Esophagus squamous epithelium (tissue), 5 donors: ENCODE measurements at places on chromosomes 5 and 9.

- no peak overlapping the region for H3K27ac ChIP-seq
- H3K4me3 ChIP-seq, result no peak overlapping the region
- no peak for DNase-seq
- H3K27me3 ChIP-seq, result peaks cover 68% of the 10 kb centered on the region
- H3K4me1 ChIP-seq, result peaks cover 14% of the 10 kb centered on the region
These were observed 25.7 kb downstream of the CDKN2A start for GRCh38 chr9:21968331-21969010.

- H3K4me1 ChIP-seq, result no peaks in the 10 kb centered on the region
- H3K27ac ChIP-seq, result no peak overlapping the region
- no peaks in the 10 kb centered on the region for H3K36me3 ChIP-seq
- no peak for DNase-seq
- no peaks in the 10 kb centered on the region for H3K27me3 ChIP-seq
These were observed 93.3 kb downstream of the OTULIN start for GRCh38 chr5:14757850-14758249.

- H3K4me1 ChIP-seq, result peaks cover 55% of the 10 kb centered on the region
- H3K36me3 ChIP-seq, result peaks cover 11% of the 10 kb centered on the region
- no peak overlapping the region for H3K27ac ChIP-seq
- H3K4me3 ChIP-seq, result no peak overlapping the region
These were observed 134.9 kb downstream of the RGS3 start for GRCh38 chr9:113598451-113598850.

DNA sequence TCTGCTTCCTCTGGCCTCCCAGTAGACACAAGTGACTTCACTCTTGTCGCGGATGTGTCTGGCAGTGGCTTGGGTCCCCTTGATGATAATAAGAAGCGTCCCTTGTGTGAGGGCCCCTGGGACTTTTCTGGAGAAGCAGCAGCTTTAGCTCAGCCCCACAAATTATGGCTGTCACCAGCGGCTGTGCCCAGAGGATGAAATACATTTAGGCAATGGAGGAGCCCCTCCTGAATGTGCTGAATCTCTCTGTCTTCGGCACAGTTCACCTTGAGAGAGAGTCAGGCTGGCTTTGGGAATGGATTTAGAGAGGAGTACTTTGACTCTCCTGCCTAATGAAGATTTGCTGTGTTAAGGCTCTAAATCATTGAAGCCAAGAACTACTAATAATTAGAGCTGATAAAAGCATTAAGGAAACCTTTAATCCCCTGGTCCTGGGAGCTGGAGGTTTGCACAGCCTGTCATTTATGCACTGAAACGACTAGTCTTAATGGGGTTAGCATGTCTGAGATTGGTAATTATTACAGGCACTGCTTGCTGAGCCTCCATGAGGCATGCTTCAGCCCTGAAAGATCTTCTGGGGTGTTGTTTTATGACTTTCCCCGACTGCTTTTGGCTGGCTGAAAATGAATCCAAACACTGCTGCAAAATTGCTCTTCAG is 127.0 kb downstream of the TENT4A start:
- H3K36me3 ChIP-seq, result no peaks in the 10 kb centered on the region
- H3K27ac ChIP-seq, result no peak overlapping the region
- no peaks in the 10 kb centered on the region for H3K27me3 ChIP-seq

- no peak overlapping the region for H3K27ac ChIP-seq
- H3K36me3 ChIP-seq, result no peaks in the 10 kb centered on the region
- no peak for DNase-seq
- H3K27me3 ChIP-seq, result no peaks in the 10 kb centered on the region
- no peaks in the 10 kb centered on the region for H3K4me1 ChIP-seq
These were observed 97.4 kb upstream of the TRIM32 start for GRCh38 chr9:116589392-116590354.

DNA sequence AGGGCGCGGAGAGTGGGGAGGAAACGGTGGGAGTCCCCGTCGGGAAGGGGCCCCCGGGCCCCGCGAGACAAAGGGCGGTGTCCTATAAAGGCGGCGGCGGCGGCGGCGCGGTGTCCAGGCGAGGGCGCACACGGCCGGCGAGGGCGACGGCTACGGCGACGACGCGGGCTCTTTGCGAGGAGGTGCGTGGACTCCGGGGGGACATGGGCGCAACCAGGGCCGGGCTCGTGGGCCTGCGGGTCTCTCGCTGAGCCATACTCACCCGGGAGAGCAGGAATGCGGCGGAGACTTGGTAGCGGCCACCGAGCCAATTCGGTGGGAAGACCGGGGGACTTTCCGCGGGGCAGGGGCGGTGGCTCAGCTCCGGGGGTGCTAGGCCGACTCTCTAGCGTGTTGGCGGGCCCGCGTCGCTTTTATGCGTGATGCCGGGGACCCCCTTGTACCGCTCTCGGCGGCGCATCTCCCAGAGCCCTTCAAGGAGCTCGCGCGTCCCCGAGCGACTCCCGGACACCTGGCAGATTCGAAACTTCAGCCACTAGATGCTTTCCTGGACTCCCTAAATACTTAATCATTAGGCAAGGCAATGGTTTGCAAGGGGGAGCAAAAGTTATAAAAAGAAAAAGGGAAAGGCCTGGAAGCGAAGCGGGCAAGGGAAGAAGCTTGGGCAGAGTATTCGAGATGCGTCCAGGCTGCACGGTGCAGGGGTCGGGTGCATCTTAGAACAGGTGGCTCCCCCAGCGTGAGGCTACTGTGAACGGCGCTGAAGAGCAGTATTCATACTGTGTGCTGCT is 5.9 kb upstream of the TAL2 start:
- H3K27ac ChIP-seq, result no peak overlapping the region
- H3K4me3 ChIP-seq, result peak overlapping the region; percentile 52
- no peaks in the 10 kb centered on the region for H3K27me3 ChIP-seq
- H3K36me3 ChIP-seq, result no peaks in the 10 kb centered on the region
- no peak for DNase-seq
- peaks cover 15% of the 10 kb centered on the region for H3K4me1 ChIP-seq

- H3K4me1 ChIP-seq, result no peaks in the 10 kb centered on the region
- H3K27ac ChIP-seq, result no peak overlapping the region
- no peak overlapping the region for H3K4me3 ChIP-seq
- H3K27me3 ChIP-seq, result no peaks in the 10 kb centered on the region
- DNase-seq, result no peak
These were observed 21.8 kb upstream of the FKTN start for GRCh38 chr9:105535920-105536668.

- H3K27ac ChIP-seq, result no peak overlapping the region
- peaks cover 6% of the 10 kb centered on the region for H3K4me1 ChIP-seq
- no peaks in the 10 kb centered on the region for H3K36me3 ChIP-seq
- DNase-seq, result no peak
These were observed 8.9 kb downstream of the RECK start for GRCh38 chr9:36045610-36046009.

GRCh38 chr9:136978073-136978864 is 965 bp downstream of the PTGDS start:
- peaks cover 19% of the 10 kb centered on the region for H3K27me3 ChIP-seq
- H3K36me3 ChIP-seq, result no peaks in the 10 kb centered on the region
- no peak for DNase-seq
